ENCODE measurements at places on chromosomes 6 and 20.
A peak's percentile ranks its signal among the peaks of the same experiment; 100 is the strongest.

DNA sequence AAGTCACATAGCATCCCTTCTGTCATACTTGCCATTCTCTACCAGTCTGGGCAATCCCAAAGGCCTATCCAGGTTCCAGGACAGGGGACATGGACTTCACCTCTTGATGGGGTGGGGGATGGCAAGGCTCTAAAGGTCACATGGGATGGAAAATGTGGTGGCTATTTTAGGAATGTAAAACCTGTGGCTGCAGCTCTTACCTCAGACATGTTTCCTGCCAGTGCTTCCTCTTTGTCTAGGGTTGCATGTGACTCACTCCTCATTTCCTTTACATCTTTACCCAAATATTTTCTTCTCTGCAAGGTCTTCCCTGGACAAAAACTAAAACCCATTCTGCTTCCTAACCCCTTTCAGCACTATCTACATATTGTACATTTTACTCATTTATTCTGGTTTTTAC lies 135.7 kb downstream of the BTBD3 start:
- DNase-seq = peak; percentile 29

GRCh38 chr6:154352898-154353585 lies 3.6 kb downstream of the IPCEF1 start:
- DNase-seq = no peak

DNA sequence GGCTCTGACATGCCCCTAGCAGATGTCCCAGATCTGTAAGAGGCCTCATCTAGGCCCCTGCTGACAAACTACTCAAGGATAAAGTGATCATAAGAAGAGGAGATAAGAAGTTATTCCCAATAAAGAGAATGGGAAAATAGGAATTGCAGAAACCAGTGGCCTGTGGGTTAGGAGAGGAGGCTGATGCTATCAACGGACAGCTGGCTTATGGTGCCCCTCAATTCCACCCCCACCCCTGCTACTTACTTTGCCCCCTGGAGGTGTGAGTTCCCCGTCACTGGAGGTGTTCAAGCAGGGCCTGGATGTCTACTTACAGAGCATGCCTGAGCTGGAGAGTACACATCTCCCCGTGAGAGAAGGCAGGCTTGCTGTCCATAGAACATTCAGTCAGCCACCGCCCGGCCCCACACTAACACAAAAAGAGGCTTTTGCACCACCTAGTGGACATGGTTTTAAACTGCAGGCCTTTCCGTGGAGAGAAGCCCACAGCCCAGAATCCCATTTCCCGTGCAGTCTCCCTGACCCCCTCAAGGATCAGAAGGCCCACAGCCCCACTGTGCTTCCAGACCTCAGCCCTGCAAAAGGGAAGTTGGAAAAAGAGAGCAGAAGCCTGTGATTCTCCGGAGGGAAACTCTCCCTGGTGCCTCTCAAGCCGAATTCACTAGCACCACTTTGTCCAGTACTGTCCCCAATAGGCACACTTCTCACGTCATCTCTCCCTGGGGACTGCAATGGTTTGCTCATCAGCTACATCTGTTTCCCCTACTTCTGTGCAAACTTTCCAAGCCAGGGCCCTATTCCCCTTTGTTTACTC lies 23.8 kb upstream of the BNIP5 start:
- peak; percentile 79 for DNase-seq

DNA sequence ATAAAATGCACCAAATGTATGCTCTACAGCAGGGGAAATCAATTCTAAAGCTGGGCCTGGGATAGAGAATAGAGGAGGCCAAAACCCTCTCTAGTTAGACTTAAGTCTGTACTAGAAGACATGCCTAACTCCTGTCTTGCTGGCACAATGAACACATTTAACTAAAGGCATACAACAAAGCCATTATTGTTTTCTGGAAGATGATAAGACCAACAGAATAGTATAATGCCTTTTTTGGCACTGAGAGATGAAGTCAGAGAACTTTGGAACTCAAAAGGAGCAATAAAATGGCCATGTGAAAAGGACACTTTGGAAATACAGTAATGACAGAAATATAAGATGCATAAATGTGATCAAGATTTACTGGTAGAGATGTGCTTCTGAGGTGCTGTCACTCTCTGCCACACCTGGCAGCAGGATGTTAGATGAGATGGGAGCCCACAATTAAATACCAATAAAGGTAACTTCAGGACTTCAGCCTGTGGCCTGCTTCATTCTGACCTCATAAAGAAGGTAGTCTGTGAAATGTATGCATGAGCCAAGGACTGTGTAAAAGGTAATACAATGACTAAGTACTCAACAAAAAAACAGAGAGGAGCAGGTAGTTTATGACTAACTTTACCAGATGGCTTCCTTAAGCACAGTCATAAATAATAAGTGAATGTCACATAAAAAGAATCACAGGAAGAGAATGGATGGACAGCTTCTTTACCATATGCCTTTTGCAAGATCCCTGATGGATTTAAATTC lies 333.4 kb downstream of the BCKDHB start:
- no peak for DNase-seq

- no peak for DNase-seq
Measured at GRCh38 chr6:44499609-44500008, 112.1 kb downstream of the CDC5L start.

GRCh38 chr6:44263354-44264100 lies 1.8 kb downstream of the NFKBIE start:
- DNase-seq = peak; percentile 48

GRCh38 chr6:5295623-5296022 lies 34.3 kb downstream of the FARS2 start:
- no peak for DNase-seq

- DNase-seq = no peak
Measured at GRCh38 chr20:17503301-17504065, 27.7 kb downstream of the BFSP1 start.

GRCh38 chr6:82739303-82739702 lies 326.3 kb downstream of the UBE3D start:
- DNase-seq = no peak

GRCh38 chr6:43984442-43985321 lies 142.6 kb downstream of the MRPL14 start:
- no peak for DNase-seq

DNA sequence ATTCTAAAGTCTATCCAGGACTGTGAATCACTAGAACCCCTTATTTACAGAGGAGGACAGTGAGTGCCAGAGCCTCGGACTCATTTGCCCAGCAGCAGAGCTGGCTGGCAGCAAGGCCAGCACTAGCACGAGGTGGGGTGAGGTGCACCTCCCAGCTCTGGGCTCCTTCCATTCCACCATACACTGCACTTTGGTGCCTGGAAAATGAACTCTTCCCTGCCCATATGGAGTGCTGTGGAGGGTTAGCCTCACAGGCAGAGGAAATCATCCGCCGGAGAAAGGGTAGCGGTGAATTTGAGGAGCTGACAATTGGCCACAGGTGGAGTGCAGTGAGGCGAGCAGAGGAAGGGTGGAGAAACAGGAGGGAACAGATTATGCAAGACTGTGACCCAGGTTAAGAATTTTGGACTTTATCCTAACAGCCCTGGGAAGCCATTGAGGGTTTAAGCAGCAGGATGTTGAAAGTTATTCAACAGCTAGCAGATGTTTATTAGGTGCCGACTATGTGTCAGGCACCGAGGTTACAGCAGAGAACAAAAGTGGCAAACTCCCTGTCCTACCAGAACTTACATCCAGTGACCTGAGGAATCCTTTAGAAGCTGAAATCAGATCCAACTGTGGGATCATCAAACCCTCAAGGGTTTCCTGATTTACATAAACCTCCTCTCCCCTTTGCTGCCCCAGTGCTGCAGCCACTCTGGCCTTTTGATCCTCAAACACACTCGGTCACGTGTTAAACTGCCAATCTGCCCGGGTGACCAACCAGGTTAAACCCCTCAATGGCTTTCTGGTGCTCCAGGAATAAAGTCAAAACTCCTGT lies 6.2 kb downstream of the TRIM26 start:
- DNase-seq = peak; percentile 52

DNA sequence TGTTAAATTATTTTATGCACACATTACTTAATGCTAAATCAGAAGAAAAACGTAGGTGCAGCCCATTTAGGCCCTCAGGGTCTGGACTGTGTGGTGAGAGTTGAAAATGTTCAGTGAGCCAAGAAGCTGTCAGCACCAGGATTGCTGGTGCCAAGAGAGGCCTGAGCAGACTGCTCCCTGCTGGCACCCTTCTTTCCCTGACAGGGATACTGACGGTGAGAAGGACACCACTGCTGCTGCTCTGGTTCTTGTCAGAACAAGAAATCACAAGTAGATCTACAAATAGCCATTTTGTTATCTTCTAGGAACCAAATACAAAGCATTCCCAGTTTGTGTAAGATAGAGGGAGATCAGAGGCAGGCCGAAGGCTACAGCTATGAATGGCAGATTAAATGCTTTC lies 48.7 kb upstream of the CRISP1 start:
- no peak for DNase-seq

GRCh38 chr6:135382182-135382628 lies 115.3 kb downstream of the AHI1 start:
- DNase-seq = peak; percentile 13

- DNase-seq = no peak
Measured at GRCh38 chr6:106702451-106703110, 73.2 kb downstream of the QRSL1 start.

- DNase-seq = no peak
Measured at GRCh38 chr6:6829872-6830685, 241.6 kb downstream of the LY86 start.

DNA sequence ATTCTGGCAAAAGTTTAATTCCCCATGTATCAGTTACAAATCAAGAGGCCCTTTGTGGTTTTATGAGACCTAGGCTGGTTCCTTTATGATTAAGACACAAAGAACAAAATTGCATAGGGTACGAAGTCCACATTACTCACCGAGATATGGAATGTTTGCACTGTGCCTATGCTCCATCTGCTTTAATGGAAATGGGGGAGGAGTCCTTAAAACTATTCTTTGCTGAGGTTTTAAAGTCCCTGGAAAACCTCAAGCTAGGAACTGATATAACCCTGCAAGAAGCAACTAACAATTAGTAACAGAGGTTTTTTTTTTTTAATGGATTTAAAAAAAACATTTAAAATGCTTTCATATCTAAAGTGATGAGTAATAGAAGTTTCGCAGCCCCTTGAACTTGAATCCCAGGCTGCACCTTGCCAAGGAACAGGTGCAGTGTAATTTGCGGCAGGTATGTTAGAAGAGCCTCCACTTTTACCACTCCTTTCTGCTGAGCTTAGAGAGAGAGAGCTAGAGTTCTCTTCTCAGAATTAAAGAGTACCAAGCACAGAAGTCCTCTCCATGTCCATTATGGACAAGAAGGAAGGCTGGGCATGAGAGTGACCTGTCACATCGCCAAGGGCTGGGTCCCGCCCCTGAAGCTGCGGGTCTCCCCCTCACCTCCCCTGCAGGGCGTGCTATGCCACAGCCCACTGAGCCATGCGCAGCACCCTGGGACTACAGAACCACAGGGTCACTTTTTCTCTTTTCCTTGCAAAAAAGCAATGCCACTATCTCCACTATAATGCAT lies 2.3 kb downstream of the SERPINB1 start:
- DNase-seq = peak; percentile 85

DNA sequence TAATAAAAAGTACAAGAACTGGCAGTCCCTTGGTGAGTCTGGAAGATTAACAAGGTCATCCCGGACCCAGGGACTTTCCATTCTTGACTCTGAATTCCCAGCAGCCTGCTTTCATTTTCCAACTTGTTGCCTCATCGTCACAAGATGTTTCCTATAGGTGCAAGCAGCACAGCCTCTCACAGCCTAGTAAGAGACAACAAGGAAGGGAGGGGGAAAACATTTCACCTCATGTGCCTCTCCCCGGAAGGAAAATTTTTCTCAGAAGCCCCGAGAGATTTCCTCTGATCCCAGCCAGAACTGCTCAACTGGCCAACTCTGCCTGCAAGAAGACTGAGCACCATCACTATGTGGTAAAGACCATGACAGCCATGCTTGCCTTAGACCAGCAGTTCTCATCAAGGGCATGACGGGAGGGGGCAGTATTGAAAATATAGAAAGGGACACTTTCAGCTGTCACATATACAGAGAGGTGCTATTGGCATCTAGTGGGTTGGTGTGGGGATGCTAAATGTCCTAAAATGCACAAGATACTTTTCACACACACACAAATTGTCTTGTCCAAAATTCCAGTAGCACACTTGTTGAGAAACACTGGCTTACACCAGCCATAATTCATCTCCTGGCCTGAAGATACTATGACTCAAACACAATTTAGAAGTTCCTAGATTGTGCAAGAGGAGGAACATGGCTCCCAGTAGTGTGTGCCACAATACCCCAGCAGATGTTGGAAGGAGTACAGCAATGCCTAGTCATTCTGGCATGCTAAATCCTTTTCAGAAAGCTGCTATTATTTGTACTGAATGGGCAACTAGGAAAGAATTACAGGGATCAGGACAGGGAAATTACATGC lies 10.8 kb upstream of the WTAP start:
- peak; percentile 96 for DNase-seq

- DNase-seq = peak; percentile 78
Measured at GRCh38 chr6:3013486-3013885, 13.8 kb downstream of the NQO2 start.

DNA sequence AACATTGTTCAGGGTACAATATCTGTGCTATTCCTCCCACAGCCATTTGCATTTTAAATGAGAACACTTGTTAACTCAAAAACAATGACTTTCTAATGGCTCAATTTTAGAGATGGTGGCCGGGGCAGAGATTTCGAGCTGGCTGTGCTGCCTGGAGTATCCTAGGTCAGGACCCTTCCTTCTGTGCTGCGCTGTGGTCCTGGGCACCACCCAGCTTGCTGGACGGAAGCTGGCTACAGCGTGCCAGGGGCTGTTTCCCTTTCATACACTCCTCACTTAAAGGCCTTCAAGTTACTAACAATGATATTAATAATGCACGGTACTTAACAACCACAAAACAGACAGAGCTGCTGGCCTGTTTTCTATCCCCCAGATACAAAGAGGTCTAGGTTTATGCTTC lies 194.4 kb upstream of the CST7 start:
- no peak for DNase-seq

- peak; percentile 58 for DNase-seq
Measured at GRCh38 chr6:121800047-121800446, 364.6 kb downstream of the GJA1 start.

GRCh38 chr6:80357081-80357480 lies 250.6 kb downstream of the BCKDHB start:
- no peak for DNase-seq

DNA sequence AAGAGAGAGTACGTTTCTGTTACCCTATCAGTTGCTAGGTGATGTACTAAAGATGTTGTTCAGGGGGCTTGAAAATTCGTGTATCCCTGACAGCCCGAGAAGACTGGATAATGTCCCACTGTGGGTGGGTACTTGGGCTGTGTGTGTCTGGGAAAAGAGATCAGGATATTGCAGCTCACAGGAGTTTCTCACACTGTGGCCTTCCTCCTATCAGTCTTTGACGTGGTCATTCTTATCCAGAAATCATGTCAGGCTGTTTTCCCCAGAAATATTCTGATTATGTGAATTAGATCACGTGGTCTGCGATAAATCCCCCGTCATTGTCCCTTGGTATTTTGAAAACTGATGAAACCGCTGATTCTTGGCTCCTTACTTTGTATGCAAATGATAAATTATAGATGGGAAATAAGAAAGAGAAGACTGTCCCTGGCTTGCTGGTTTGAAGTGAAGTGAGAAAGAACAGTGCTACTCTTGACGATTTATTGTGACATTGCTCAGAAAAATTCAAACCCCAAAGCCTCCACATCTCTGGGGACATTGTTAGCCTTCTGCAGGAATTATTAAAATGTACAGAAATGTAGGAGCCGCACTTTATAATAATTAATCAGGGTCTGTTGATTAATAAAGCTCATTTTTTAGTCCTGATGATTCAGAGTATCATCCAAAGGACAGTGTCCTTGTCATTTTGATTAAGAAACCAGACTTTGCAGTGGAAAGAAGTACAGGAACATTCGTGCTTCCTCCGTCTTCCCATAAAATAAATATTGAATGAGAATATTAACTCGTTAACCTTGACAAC lies 167.5 kb upstream of the TSHZ2 start:
- no peak for DNase-seq

Data from EH (cell line).